ENCODE measurements at places on chromosomes 7 and 10.

DNA sequence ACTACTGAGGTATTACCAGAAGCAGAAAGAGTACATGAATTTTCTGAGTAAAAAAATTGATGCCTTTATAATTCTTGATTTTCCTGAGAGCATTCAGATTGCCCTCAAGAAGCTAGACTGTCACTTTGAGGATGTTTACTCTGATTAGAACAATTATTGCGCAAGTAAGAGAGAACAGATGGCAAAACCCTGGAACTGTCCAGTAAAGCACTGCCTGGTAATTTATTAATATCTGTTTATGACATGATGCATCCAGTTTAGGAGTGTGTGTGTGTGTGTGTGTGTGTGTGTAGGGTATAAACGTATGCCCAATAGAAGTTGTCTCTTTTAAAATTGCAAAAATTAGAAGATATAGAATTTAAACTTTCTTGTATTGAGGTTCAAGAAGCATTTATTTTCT lies 379.7 kb downstream of the PHTF2 start:
- no peak for DNase-seq

DNA sequence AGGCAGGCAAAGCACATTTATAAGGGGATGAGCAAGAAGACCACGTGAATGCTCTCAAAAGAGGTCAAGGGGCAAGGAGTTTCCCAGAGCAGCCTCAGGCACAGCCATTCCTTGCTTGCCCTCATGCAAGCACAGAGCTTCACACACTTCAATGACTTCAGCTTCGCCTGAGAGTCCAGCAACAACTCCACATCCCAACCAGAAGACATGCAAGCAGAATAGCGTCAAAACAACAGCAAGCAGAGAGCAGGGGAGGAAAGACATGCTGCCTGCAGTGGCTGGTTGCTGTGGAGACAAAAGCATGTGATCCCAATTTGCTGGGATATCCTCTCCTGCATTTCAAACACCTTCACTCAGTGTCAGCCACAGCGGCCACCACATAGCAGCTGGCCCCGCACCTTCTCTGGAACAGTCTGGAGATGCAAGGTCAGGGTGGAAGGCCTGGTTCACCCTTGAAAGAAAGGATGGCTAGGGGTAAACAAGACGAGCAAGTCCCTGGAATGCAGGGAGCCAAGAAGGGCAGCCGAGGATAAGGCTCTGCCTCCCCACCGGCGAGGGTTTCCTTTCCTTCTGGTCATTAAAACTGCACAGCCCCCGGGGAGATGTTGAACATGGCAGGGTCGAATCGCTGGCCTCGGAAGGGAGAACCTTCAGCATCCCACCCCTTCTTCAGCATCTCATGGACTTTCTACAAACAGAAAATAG lies 60.2 kb upstream of the CAMK2B start:
- DNase-seq = no peak

- no peak for DNase-seq
Observed at GRCh38 chr7:64320547-64321513, 7.1 kb downstream of the ZNF736 start.

DNA sequence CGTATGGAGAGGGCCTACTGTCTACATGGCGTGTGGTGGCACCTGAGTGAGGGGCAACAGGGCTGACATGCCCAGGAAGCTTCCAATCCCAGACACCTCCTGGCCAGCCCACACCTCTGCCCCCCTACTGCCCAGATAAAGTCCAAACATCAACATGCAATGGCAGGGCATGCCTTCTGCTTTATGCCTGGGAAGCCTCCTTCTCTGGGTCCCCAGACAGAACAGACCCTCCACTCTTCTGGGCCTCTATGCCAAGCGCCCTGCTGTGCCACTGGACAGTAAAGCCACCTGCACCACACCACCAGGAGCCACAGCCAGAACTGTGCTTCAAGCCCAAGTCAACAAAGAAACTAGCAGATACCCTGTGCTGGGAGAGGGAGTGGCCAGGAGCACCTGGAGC lies 12.5 kb downstream of the TMEM72 start:
- no peak for DNase-seq

DNA sequence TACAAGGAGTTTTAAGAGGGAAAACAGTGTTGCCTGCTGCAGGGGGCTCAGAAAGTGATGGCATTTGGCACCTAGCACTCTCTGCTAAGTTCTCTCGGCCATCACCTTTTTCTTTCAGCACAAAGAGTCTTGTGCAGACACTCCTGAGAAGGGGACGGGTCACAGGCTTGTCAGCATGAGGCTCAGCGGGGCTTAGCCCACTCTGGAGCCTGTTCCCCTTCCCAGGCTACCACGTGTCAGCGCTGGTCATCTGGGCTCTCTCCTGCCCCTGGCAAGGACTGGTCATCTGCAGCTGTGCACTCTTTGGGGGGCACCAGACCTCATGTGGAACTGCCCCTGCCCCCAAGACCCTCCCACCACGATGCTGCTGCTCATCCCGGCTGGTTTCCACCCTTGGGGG lies 152.1 kb upstream of the MKI67 start:
- no peak for DNase-seq

- DNase-seq = no peak
Observed at GRCh38 chr7:29641651-29642050, 78.0 kb downstream of the PRR15 start.

GRCh38 chr7:29812185-29812876 lies 6.0 kb downstream of the WIPF3 start:
- DNase-seq = no peak

GRCh38 chr10:125332548-125333208 lies 172.3 kb upstream of the CTBP2 start:
- no peak for DNase-seq

GRCh38 chr7:77498659-77499379 lies 38.3 kb upstream of the PTPN12 start:
- no peak for DNase-seq

DNA sequence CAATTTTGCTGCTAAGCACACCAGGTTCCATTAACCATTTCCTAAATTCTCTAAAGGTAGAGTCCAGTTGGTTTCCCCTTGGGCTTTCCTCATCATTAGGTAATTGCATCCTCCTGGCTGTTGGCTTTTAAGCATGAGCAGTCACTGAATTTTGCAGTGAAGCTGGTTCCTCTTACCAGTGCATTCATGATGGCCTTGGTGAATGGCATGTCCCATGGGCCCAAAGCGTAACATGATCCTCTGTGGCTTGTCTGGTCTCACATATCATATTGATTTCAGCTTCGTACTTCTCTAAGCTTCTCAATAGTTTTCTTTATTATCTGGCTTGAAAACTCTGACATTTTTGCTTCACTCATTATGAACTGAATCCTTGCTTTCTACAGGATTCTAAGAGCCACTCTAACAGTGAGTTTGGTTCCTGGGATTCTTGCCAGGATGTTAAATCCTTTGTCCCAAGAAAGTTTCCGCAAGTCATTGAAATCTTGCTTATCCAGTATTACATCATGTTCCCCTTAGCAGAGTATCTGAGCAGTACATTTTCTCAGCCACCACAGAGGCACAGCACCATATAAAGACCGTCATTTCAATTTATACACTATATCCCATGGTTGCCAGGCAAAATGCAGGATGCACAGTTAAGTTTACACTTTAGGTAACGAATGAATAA lies 134.2 kb downstream of the PTN start:
- DNase-seq = no peak

- no peak for DNase-seq
Observed at GRCh38 chr7:70097645-70098044, 499.4 kb downstream of the AUTS2 start.

Data from stimulated activated CD4-positive, alpha-beta T cell treated with anti-CD3 and anti-CD28 coated beads, TNF-alpha, amount 100 ng/mL, for 4 hours (primary cell).